T-cell (primary cell): ENCODE measurements at places on chromosomes 5 and 9. TPM values are rescaled to one million over a fixed set of nuclear protein-coding genes. Genes with fewer than 3 reads are reported as not detected.

DNA sequence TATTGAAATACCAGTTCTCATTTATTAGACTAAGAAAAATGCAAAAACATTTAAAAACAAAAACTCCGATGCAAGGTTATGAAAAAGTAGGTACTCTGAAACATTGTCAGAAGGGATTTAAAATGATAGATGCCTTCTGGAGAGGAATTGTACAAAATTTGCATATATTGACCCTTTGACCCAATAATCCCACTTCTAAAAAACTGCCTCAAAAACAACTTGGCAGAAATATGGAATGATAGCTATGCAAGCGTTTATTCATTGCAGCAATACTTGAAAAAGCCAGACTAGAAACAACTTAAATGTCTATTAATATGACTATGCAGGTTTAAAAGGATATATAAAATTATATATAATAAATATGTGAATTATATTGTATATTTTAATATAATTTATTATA is 118.4 kb downstream of the PLK2 start:
- no peak overlapping the region for H3K27ac ChIP-seq
- no peaks in the 10 kb centered on the region for H3K27me3 ChIP-seq
- no peak overlapping the region for H3K4me3 ChIP-seq

DNA sequence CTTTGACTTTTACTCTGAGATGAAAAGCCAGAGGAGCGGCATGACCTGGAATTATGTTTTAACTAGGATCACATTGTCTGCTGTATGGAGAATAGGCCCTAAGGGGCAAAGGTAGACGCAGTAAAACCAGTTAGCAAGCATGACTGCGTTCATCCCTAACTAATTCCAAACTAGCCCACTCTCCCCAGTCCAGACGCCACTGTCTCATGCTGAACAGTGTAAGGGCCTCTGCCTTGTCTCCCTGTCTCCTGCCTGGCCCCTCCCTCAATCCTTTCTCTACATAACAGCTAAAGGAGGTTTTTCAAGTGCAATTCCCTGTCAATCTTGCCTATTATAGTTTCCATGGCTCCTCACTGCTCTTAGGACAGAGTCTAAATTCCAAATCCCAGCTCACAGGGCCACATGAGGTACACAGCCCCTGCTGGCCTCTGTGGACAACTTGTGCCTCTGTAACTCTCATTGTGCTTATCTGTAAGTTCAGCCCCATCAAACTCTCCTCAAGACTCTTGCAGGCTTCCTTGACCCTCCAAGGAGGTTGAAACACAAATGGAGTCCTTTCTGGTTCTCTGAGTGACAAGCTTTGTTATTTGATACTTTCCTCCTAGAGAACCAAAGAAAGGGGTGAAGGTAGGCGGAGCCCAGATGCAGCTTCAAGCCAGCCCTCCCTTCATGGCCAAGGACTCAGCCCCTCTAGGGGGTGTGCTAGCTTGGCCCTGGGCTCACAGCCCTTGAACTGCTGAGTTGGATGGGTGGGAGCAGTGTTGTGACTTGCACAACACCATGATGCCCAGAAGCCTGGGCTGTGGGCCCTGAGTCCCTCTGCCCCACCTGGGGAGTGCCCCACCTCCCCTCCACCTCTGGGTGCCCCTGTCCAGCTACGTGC is 16.0 kb upstream of the SLC22A4 start:
- H3K36me3 ChIP-seq = no peaks in the 10 kb centered on the region
- H3K4me1 ChIP-seq = no peaks in the 10 kb centered on the region
- no peak overlapping the region for H3K27ac ChIP-seq
- no peak overlapping the region for H3K4me3 ChIP-seq

PAPPA gene
- total RNA-seq = 0.03 TPM

DNA sequence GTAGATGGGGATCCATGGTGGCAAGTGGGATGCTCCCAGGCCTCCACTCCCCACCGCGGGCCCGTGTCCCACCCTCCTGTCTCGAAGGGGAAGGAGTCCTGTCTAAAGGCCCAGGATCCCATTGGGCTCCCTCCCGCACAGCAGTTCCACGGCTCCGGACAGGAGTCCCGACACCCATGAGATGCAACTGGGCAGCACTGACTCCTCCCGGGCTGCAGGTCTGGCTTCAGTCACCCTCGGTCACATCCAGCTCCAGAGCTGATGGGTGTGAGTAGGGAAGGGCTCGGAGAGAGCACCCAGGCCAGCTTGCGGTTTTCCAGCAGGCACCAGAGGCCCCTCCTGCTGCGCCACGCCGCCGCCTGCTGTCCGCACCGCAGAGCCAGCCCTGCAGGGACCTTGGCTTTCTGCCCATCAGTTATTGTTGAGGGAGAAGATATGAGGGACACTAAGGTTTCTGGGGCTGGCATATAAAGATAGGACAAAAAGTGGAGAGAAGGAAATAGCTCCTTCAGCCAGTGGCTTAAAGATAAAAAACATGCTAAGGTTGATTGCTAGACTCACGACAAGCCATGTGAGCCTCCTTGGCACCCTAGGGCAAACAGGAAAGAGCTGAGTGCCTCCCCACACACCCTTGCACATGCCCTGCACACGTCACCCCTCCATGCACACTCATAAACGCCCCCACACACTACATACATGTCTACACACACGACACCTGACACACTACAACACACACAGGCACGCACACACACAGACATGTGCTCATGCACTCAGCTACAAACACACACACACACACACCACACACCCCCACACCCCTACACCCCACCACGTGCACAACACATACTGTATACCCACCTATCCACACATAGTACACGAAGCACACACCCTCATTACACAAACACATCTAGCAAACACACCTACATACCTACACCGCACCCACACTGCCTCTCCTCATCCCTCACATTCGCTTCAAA is 79.0 kb downstream of the AK8 start:
- peaks cover 72% of the 10 kb centered on the region for H3K27me3 ChIP-seq
- peaks cover 16% of the 10 kb centered on the region for H3K4me1 ChIP-seq
- H3K36me3 ChIP-seq = peaks cover 2% of the 10 kb centered on the region
- no peak overlapping the region for H3K27ac ChIP-seq
- DNase-seq = no peak

DNA sequence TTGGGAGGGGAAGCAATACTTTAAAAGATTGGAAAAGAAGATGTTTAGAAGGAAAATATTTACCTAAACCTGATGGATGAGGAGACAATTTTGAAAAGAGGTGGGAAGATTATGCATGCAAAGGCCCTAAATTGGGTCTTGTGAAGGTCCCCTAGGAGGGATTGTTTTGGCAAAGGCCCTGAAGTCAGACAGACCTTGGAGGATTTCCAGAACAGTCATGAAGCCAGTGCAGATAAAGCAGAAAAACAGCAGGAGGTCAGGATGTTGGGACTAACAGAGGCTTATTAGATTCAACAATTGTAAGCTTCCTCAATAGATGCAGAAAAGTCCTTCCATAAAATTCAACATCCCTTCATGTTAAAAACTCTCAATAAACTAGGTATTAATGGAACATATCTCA is 361.0 kb upstream of the CDH6 start:
- no peak overlapping the region for H3K4me3 ChIP-seq
- DNase-seq = no peak
- H3K4me1 ChIP-seq = no peaks in the 10 kb centered on the region
- H3K27ac ChIP-seq = no peak overlapping the region

GRCh38 chr5:58261605-58262004 is 198.3 kb downstream of the PLK2 start:
- DNase-seq = no peak
- no peaks in the 10 kb centered on the region for H3K4me1 ChIP-seq
- no peaks in the 10 kb centered on the region for H3K27me3 ChIP-seq
- no peak overlapping the region for H3K4me3 ChIP-seq

CFAP90 gene
- not detected for total RNA-seq

RORB gene
- not detected for total RNA-seq

ARL14EPL gene
- total RNA-seq = not detected

DNA sequence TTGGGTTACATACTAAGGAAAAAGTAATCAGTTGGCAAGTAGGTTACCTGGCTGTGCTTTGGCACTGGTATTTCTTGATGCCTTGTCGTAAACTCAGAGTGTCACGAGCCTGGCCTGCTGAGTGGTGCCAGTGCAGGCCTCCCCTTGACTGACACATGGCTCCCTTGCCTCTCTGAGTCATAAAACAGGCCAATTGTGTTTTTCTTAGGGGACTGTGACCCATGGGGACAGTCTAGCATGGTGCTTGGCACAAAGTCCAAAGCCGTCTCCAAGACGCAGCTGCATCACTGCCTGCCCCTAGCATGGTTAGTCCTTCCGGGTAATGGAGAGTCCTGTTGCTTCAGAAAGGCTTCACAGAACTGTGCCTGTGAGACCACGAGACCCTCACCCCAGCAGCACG is 132.5 kb downstream of the MVB12B start:
- no peaks in the 10 kb centered on the region for H3K27me3 ChIP-seq
- DNase-seq = no peak
- H3K27ac ChIP-seq = no peak overlapping the region
- no peaks in the 10 kb centered on the region for H3K36me3 ChIP-seq

C9 gene
- 0.44 TPM for total RNA-seq

GRCh38 chr9:27688954-27689353 is 115.7 kb upstream of the C9orf72 start:
- no peak overlapping the region for H3K4me3 ChIP-seq
- H3K27me3 ChIP-seq = no peaks in the 10 kb centered on the region
- no peak for DNase-seq
- H3K36me3 ChIP-seq = no peaks in the 10 kb centered on the region
- no peaks in the 10 kb centered on the region for H3K4me1 ChIP-seq

DNA sequence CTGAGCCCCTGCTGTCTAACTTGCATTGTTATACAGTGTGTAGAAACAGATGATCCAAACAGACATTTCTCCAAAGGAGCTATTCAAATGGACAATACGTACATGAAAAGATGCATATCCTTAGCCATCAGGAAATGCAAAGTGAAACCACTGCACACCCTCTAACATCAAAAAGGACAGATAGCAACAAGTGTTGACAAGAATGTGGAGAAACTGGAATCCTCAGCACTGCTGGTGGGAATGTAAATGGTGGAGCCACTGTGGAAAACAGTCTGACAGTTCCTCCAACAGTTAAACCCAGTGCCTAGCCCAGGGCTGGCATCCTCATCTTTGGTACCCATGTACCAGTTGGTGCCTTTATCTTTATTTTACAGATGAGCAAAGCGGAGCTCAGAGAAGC is 8.5 kb downstream of the ORM2 start:
- H3K27ac ChIP-seq = no peak overlapping the region
- H3K36me3 ChIP-seq = peaks cover 85% of the 10 kb centered on the region
- no peaks in the 10 kb centered on the region for H3K27me3 ChIP-seq
- no peak overlapping the region for H3K4me3 ChIP-seq
- no peaks in the 10 kb centered on the region for H3K4me1 ChIP-seq

CDC20B gene
- total RNA-seq = not detected

DNA sequence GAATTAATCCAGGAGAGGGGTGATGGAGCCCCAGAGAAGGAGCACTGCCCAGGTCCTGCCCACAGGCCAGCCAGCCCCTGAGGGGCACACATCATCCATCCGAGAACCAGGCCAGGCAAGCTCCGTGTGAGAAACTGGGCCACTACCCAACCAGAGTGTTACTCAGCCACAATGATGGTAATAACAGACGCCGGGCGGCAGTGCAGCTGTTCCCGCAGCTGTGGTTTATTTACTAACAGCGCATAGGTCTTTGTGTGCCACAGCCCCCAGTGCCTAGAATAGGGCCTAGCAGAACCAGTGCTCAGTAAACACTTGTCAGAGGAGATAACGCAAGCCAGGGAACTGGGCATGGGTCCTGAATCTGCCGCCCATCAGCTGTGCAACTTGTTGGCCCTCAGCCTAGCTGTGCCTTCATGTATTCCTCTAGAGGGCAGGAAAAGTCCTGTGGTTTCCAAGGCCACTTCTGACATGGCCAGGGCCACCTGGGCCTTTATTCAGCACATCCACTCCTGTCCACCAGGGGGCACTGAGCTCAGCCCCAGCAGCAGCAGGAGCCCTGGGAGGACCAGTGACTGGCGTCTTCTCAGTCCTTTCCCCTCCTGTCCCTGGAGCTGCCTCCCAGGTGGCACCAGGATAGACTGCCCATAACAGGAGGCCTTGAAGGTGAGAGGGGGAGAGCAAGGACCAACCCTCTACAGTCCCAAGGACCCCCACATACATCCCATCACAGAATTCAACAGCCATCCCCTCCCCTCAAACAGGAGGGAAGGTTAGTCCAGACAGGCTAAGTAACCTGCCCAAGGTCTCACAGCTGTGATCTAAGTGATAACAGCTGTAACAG is 2.1 kb downstream of the MXD3 start:
- H3K36me3 ChIP-seq = peaks cover 16% of the 10 kb centered on the region
- no peak overlapping the region for H3K27ac ChIP-seq
- H3K4me3 ChIP-seq = no peak overlapping the region
- no peaks in the 10 kb centered on the region for H3K27me3 ChIP-seq
- H3K4me1 ChIP-seq = peaks cover 14% of the 10 kb centered on the region

CCDC152 gene
- total RNA-seq = 3.6 TPM

TAF11L5 gene
- total RNA-seq = not detected

IL4 gene
- 0.85 TPM for total RNA-seq

- H3K27me3 ChIP-seq = no peaks in the 10 kb centered on the region
- no peak overlapping the region for H3K27ac ChIP-seq
- no peaks in the 10 kb centered on the region for H3K4me1 ChIP-seq
- H3K4me3 ChIP-seq = no peak overlapping the region
- no peak for DNase-seq
These were observed 33.7 kb downstream of the ELP1 start for GRCh38 chr9:108900176-108900575.

GRCh38 chr9:112621018-112621655 is 96.8 kb downstream of the INIP start:
- H3K4me3 ChIP-seq = no peak overlapping the region
- no peaks in the 10 kb centered on the region for H3K27me3 ChIP-seq
- H3K4me1 ChIP-seq = no peaks in the 10 kb centered on the region
- no peak for DNase-seq
- no peak overlapping the region for H3K27ac ChIP-seq

GRCh38 chr5:113302120-113302519 is 132.7 kb downstream of the TSSK1B start:
- H3K4me1 ChIP-seq = no peaks in the 10 kb centered on the region
- H3K4me3 ChIP-seq = no peak overlapping the region
- no peaks in the 10 kb centered on the region for H3K36me3 ChIP-seq
- H3K27ac ChIP-seq = no peak overlapping the region
- DNase-seq = no peak

GRCh38 chr9:134939080-134939733 is 21.5 kb upstream of the FCN1 start:
- H3K36me3 ChIP-seq = no peaks in the 10 kb centered on the region
- no peak for DNase-seq
- H3K4me3 ChIP-seq = no peak overlapping the region
- peaks cover 23% of the 10 kb centered on the region for H3K27me3 ChIP-seq
- H3K27ac ChIP-seq = no peak overlapping the region
- no peaks in the 10 kb centered on the region for H3K4me1 ChIP-seq

DNA sequence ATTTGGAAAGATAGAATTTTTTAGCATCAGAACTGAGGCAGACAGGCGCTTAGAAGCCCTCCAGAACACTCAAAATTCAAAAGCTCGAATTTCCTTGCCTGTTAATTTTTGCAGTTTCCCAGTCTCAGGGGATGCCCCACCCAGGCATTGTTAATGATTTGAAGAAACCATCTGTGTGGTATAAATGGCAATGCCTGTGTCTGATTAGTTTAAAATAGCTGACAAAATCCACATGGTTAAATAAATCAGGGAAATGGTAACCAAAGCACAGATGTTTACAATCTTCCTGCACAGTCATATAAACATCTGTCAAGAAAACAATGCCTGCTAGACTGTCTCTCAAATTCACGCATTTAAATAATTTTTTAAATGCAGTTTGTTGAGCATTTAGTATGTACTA is 185.2 kb upstream of the RGMB start:
- no peak for DNase-seq
- H3K27ac ChIP-seq = no peak overlapping the region
- H3K27me3 ChIP-seq = no peaks in the 10 kb centered on the region
- H3K4me1 ChIP-seq = no peaks in the 10 kb centered on the region
- no peak overlapping the region for H3K4me3 ChIP-seq
- H3K36me3 ChIP-seq = no peaks in the 10 kb centered on the region

- no peak overlapping the region for H3K4me3 ChIP-seq
- no peak overlapping the region for H3K27ac ChIP-seq
- DNase-seq = no peak
- no peaks in the 10 kb centered on the region for H3K27me3 ChIP-seq
- no peaks in the 10 kb centered on the region for H3K36me3 ChIP-seq
These were observed 1138.2 kb downstream of the TAF11L14 start for GRCh38 chr5:18772475-18772874.
